ENCODE measurements at places on chromosomes 1 and 21.

GRCh38 chr1:226884116-226884625 lies 13.8 kb downstream of the PSEN2 start:
- no peak for DNase-seq

DNA sequence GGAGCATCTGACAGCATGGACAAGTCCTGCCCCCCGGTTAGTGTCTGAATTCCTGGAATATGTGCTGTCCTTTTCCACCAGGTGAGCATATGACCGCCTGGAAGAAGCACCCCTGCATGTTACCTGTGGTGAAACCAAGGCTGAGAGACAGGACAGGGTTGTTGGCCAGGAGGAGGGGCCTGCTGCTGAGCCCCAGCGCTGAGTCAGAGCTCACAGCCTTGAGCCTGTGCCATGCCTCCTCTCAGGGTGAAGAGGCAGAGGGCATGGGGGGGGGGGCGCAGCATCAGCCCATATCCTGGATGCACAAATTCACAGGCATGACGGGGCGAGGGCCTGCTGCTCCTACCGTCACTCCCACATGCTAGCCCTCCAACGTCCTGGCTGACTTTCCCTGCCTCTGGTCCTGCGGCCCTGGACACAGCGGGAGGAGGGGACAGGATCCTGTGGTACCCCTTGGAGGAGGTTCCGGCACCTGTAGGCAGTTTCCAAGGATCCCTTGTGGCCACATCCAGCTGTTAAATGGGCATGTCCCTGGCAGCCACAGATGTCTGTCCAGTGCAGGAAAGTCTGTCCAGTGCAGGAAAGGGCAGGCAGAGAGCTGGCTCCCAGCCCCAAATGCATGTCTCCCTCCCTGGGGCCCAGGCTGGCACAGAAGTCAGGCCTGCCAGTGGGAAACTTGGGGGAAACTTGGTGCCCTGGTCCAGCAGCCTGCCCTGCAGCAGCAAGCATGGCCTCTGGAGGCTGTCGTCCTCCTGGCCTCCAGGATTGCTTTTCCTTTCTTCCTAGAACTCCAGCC lies 23.9 kb downstream of the TTC34 start:
- DNase-seq: no peak

- DNase-seq: no peak
Measured at GRCh38 chr1:168623003-168623828, 46.8 kb downstream of the XCL1 start.

GRCh38 chr21:27213303-27213702 lies 246.4 kb upstream of the ADAMTS5 start:
- no peak for DNase-seq

GRCh38 chr1:201142011-201142848 lies 12.0 kb downstream of the TMEM9 start:
- no peak for DNase-seq

GRCh38 chr1:111247125-111247838 lies 19.8 kb downstream of the CHI3L2 start:
- DNase-seq: no peak

- no peak for DNase-seq
Measured at GRCh38 chr1:87279536-87279875, 49.2 kb upstream of the LMO4 start.

- no peak for DNase-seq
Measured at GRCh38 chr1:150165622-150166612, 16.2 kb downstream of the PLEKHO1 start.

- DNase-seq: no peak
Measured at GRCh38 chr1:164953815-164954214, 394.8 kb downstream of the PBX1 start.

DNA sequence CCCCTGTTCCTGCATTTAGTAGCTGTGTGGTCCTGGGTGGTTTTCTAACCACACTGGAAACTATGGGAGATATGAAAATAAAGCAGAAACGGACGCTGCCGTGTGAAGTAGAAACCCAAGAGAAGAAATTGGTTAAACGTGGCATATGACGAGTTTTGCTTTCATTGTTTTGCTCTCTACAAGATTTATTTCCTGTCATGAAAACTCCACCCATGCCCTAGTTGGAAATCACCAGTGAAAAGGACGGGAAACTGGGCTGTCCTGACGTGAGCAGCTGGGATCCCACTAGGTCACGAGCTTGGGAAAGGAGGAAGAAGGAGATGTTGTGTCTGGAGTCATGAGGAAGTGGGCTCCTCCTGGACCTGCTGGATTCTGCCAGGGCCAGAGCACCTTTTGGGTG lies 120.8 kb upstream of the GADD45A start:
- DNase-seq: no peak

DNA sequence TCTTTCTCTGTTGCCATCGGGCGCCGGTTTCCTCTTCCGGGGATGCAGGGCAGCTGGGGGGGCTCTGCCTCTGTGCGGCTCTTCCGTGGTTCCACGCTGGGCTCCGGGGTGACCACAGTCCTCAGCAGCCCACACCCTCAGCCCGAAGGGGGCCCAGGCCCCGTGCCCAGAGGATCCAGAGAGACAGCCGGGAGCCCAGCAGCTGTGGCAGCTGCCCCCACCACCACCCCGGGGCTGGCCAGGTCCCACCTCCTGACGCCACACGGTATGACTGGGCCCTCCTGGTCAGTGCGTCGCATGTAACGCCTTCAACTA lies 172.2 kb downstream of the PRDM16 start:
- DNase-seq: no peak

All from stimulated activated CD8-positive, alpha-beta memory T cell treated with anti-CD3 and anti-CD28 coated beads, Interleukin-4, amount 100 ng/mL, for 4 hours (primary cell).